Activated CD8-positive, alpha-beta T cell treated with anti-CD3 and anti-CD28 coated beads, Interleukin-2, amount 10 ng/mL, durations not matched to agents 7 days and 5 days (primary cell): ENCODE measurements at places on chromosomes 4 and X.

DNA sequence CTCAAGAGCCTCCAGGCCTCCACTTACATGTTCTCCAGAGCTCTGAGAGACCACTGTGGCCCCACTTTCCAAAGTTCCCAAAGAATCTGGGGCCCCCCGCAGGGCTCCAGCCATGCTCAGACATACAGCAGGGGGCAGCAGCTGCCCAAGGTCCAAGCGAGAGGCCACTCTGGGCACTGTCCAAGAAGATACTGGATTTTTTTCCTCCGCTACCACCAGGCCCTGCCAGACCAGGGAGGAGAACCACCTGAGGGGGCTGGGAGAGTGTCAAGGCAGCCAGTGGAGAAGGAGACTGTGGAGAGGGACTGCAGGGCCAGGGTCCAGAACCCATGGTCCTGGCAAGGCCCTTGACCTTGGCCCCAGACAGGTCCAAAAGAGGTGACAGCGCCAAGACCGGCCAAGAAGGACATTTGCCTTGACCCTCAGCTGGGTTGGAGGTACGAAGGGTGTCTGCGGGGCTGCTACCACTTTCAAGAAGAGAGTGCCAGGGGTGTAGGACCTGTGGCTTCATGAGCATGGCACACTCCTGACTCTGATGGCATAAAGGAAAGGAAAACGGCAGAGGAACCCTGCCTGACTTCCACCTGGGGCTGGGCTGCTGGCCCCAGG lies 5.3 kb downstream of the EMD start:
- H3K36me3 ChIP-seq: peaks cover 7% of the 10 kb centered on the region
- DNase-seq: no peak
- H3K4me1 ChIP-seq: peaks cover 16% of the 10 kb centered on the region
- H3K4me3 ChIP-seq: no peak overlapping the region
- H3K27me3 ChIP-seq: no peaks in the 10 kb centered on the region
- H3K27ac ChIP-seq: no peak overlapping the region

DNA sequence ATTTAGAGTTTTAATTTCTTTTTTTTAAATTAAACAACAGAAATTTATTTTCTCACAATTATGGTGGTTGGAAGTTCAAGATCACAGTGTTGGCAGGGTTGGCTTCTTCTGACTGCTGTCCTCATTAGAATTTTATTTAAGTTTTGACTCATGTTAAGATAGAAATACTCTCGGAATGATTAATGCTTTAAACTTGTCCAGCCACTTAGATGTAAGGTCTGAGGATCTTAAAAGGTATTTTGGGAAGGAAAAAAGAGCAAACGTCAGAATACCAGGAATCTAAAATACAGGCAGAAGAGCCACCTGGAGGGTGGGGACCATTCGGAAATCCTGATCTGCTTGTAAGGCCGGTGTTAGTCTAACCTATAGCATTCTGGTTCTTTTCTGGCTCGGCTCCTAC lies 423.0 kb upstream of the MAGEB2 start:
- H3K27me3 ChIP-seq: no peaks in the 10 kb centered on the region
- H3K4me3 ChIP-seq: no peak overlapping the region
- H3K4me1 ChIP-seq: no peaks in the 10 kb centered on the region
- H3K27ac ChIP-seq: no peak overlapping the region
- no peaks in the 10 kb centered on the region for H3K36me3 ChIP-seq
- DNase-seq: no peak

- no peaks in the 10 kb centered on the region for H3K27me3 ChIP-seq
- H3K4me1 ChIP-seq: peaks cover 77% of the 10 kb centered on the region
- H3K4me3 ChIP-seq: peak overlapping the region; percentile 49
These were observed 53.4 kb downstream of the IRF2 start for GRCh38 chr4:184420881-184421416.

GRCh38 chrX:40460926-40461325 lies 119.8 kb upstream of the ATP6AP2 start:
- peaks cover 8% of the 10 kb centered on the region for H3K27me3 ChIP-seq
- no peaks in the 10 kb centered on the region for H3K36me3 ChIP-seq
- no peak for DNase-seq
- no peak overlapping the region for H3K4me3 ChIP-seq
- peaks cover 7% of the 10 kb centered on the region for H3K4me1 ChIP-seq

- peaks cover 5% of the 10 kb centered on the region for H3K27me3 ChIP-seq
- H3K4me3 ChIP-seq: no peak overlapping the region
- no peaks in the 10 kb centered on the region for H3K4me1 ChIP-seq
- no peak for DNase-seq
These were observed 24.1 kb downstream of the ADH7 start for GRCh38 chr4:99411041-99411440.

DNA sequence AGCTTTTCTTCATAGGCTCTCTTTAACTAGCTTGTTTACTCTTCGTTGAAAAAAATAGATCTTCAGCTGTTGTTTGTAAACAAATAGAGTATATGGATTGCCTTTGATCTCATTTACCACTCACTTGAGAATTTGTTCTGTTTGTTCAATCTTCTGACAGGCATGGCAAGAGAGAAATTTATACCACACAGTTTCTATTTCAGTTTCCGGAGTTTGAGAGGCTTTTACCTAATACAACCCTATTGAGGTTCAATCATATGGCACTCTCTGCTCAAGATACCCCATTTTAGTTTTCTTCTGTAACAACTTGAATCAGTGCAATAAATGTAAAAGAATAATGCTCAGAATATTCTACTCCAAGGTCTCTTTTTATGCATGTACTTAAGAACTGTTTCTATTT lies 148.0 kb downstream of the EMCN start:
- no peaks in the 10 kb centered on the region for H3K36me3 ChIP-seq
- H3K27ac ChIP-seq: no peak overlapping the region
- H3K4me1 ChIP-seq: no peaks in the 10 kb centered on the region
- H3K27me3 ChIP-seq: peaks cover 2% of the 10 kb centered on the region
- DNase-seq: no peak

GRCh38 chrX:16588266-16588665 lies 61.7 kb upstream of the S100G start:
- H3K27me3 ChIP-seq: no peaks in the 10 kb centered on the region
- no peak for DNase-seq
- H3K4me3 ChIP-seq: no peak overlapping the region
- no peak overlapping the region for H3K27ac ChIP-seq
- peaks cover 15% of the 10 kb centered on the region for H3K4me1 ChIP-seq

GRCh38 chrX:10121787-10122186 lies 35.0 kb upstream of the CLCN4 start:
- H3K27me3 ChIP-seq: no peaks in the 10 kb centered on the region
- peaks cover 47% of the 10 kb centered on the region for H3K36me3 ChIP-seq
- H3K27ac ChIP-seq: no peak overlapping the region
- H3K4me3 ChIP-seq: no peak overlapping the region
- DNase-seq: no peak

DNA sequence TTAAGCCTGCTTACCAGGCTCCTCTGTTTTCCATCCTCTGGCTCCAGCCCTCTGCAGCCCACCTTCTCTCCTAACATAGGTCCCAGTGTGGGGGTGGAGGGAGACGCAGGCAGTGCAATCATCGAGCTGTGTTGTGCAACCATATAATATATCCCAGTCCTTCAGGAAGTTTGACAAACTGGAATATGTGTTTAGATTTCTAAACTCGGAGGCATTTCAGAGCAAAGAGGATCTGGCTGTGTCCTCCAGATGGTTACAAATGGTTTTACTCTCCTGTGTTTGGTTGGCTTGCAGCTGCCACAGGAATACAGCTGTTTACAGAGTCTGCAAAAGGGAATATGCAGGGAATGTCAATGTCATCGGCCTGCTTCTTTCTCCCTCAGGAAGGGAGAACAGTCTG lies 195.3 kb upstream of the LNX1 start:
- no peak overlapping the region for H3K4me3 ChIP-seq
- no peak for DNase-seq
- no peaks in the 10 kb centered on the region for H3K4me1 ChIP-seq

DNA sequence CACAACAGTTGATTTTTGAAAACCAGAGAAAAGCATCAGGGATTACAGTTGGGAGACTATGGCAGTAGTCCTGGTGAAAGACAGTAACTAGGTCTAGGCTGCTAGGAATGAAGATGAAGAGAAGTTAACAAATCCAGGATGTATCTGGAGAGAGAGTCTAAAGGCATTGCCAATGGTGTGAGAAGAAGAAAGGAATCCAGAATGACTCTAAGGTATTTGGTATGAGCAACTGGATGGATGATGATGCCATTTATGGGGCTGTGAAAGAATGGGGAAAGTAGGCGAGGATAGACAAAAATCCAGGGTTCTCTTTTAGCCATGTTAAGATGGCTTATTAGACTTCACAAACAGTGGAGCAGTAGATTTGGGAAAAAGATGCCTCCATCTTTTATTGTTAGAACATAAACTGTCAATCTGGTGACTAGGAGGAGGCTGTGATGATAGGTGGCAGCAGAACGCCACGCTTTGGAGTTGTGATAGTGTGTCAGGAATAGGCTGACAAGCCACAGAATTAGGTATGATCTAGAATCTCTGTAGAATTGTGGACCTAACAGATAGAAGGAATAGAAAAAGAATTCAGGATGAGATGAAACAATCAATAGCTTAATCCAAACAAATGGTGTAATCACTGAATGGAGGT lies 27.3 kb upstream of the JADE1 start:
- peaks cover 4% of the 10 kb centered on the region for H3K27me3 ChIP-seq
- H3K4me3 ChIP-seq: no peak overlapping the region
- no peak overlapping the region for H3K27ac ChIP-seq
- no peaks in the 10 kb centered on the region for H3K4me1 ChIP-seq

GRCh38 chr4:61201961-61202637 lies 2.0 kb downstream of the ADGRL3 start:
- peaks cover 45% of the 10 kb centered on the region for H3K27me3 ChIP-seq
- H3K36me3 ChIP-seq: peaks cover 5% of the 10 kb centered on the region
- H3K27ac ChIP-seq: no peak overlapping the region
- DNase-seq: no peak
- peaks cover 2% of the 10 kb centered on the region for H3K4me1 ChIP-seq
- no peak overlapping the region for H3K4me3 ChIP-seq

- peak overlapping the region; percentile 19 for H3K27ac ChIP-seq
- peak; percentile 24 for DNase-seq
- peaks cover 21% of the 10 kb centered on the region for H3K4me1 ChIP-seq
- no peak overlapping the region for H3K4me3 ChIP-seq
- H3K36me3 ChIP-seq: no peaks in the 10 kb centered on the region
These were observed 99.8 kb upstream of the TEX13D start for GRCh38 chrX:124232523-124233201.

GRCh38 chr4:96675896-96676295 lies 836.0 kb downstream of the PDHA2 start:
- DNase-seq: no peak
- H3K27ac ChIP-seq: no peak overlapping the region
- H3K4me3 ChIP-seq: no peak overlapping the region
- no peaks in the 10 kb centered on the region for H3K4me1 ChIP-seq
- H3K36me3 ChIP-seq: no peaks in the 10 kb centered on the region

GRCh38 chrX:46683048-46683447 lies 75.9 kb downstream of the SLC9A7 start:
- DNase-seq: no peak
- H3K4me3 ChIP-seq: no peak overlapping the region
- no peaks in the 10 kb centered on the region for H3K27me3 ChIP-seq
- H3K4me1 ChIP-seq: peaks cover 7% of the 10 kb centered on the region

DNA sequence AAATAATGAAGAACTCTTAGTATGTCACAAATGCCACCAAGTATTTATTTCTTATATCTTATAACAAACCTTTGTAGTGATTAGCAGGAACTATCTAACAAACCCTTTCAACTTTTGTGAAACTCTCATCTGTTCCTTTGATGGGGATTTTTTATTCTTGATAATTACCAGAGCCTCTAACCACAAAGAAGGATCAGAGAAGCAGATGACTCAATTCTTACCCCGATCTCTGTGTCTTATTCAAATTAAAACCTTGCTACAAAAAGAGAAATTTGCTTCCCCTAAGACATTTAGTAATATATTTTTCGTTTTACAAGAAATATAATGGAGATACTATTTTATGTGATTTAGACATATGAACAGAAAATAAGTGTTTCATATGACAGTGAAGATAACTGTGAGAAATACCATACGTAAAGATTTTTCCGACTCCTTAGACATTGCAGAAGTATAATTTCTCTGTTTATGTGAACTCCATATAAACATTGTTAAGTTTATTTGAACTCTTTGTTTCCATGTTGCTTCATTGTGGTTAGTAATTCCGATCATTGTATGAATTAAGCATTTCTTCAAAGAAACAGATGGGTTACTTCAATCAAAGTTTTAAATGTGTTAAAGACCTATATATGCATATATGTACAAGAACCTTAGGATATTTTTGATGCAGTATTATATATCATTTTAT lies 205.4 kb downstream of the CFAP299 start:
- H3K4me1 ChIP-seq: peaks cover 10% of the 10 kb centered on the region
- no peak overlapping the region for H3K27ac ChIP-seq
- no peak overlapping the region for H3K4me3 ChIP-seq

GRCh38 chrX:155215443-155216178 lies 649 bp upstream of the VBP1 start:
- H3K36me3 ChIP-seq: peaks cover 6% of the 10 kb centered on the region
- peak overlapping the region; percentile 90 for H3K27ac ChIP-seq
- peaks cover 18% of the 10 kb centered on the region for H3K4me1 ChIP-seq
- DNase-seq: no peak
- peak overlapping the region; percentile 95 for H3K4me3 ChIP-seq

GRCh38 chr4:80077639-80078038 lies 4.6 kb upstream of the ANTXR2 start:
- peaks cover 2% of the 10 kb centered on the region for H3K36me3 ChIP-seq
- H3K27ac ChIP-seq: no peak overlapping the region
- H3K4me3 ChIP-seq: no peak overlapping the region

DNA sequence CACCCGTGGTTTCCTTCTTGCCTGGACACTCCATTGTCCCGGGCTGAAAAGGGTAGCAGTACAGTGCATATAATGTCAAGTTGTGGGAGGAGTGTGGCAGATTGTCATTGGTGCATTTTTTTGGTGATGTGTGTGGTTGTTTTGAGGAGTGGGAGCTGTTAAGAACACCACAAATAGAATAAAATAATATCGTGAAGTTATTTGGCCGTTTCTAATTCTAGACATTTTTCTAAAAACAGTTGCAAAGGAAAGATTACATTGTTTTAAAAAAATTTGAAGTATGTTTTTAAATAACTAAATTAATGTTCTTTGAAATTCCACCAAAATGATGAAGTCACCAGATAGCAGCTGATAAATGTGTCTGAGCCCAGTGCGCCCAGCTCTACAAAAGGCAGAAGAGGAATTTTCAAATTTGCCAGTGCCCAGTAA lies 1.3 kb downstream of the PKD2 start:
- DNase-seq: no peak
- H3K4me3 ChIP-seq: peak overlapping the region; percentile 81
- peaks cover 28% of the 10 kb centered on the region for H3K4me1 ChIP-seq
- peaks cover 1% of the 10 kb centered on the region for H3K36me3 ChIP-seq
- H3K27ac ChIP-seq: peak overlapping the region; percentile 66
- peaks cover 27% of the 10 kb centered on the region for H3K27me3 ChIP-seq

DNA sequence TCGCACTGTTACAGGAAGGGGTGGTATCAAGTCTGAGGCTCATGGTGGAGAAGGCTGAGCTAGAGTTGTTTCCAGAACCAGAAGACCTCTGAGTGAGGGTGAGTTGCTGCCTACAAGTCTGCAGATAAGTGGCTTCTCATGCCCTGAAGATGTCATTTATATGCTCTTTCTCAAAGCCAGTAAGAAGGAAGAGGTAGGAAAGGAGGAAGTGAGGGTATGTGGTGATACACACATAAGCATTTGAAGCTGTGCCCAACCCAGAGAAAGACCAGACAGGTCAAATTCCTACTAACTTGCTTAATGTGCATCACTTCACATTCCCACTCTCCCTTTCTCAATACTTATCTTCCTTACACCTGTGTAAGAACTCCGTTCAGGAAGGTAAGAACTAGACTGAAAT lies at the start of gene PPBP:
Gene PPBP, minus strand, starts transcription at position 130 of the 400 bp plus-strand sequence. Its CDS starts 87 bp downstream, at position 43.
- H3K4me1 ChIP-seq: no peaks in the 10 kb centered on the region
- H3K4me3 ChIP-seq: no peak within 1 kb of the TSS
- H3K27me3 ChIP-seq: peaks cover 3% of the 10 kb centered on the region
- no peaks in the 10 kb centered on the region for H3K36me3 ChIP-seq
- no peak for DNase-seq
- no peak within 1 kb of the TSS for H3K27ac ChIP-seq
